ENCODE measurements at places on chromosomes 4 and X.
A peak's percentile ranks its signal among the peaks of the same experiment; 100 is the strongest.

GRCh38 chrX:112341598-112341997, 259.0 kb upstream of the TRPC5 start:
- no peak for DNase-seq

GRCh38 chrX:11968991-11969390, 169.3 kb upstream of the FRMPD4 start:
- no peak for DNase-seq

- DNase-seq = no peak
Observed at GRCh38 chr4:4541040-4541631, 712 bp downstream of the STX18 start.

DNA sequence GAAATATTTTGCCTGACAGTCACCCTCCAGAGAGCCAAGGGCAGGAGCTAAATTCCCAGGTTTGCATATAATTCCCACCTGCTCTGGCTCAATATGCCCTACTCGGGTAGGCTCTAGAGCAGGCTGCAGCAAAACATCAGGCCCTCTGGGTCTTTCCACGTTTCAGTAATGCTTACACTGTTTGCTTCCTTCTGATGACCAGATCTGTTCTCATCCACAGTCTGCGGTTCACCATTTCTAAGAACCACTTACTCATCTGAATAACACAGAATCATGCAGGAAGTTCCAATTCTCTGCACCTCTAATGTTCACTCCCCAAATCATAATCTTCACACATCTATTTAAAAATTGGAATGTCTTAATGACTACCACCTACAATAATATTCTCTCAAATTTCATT, 141.4 kb downstream of the PPP3CA start:
- DNase-seq = no peak

DNA sequence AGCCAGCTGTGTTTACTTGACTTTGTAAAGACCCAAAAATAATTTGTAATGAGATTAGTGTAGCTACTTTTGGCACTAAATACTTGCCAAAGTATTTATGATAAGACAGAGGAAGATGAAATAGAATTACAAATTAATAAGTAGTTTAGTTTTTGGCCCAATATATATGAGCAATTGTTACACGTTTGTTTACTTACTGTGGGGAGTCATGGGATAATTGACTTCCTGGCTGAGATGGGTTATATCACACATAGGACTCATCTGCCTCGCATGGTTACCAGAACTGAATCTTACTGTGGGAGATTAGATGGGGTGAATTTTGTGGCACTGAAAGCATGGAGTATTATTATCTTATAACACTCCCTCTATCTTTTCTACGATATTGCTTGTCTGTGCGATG, 66.6 kb downstream of the INTS12 start:
- DNase-seq = no peak

- DNase-seq = no peak
Observed at GRCh38 chr4:184255871-184256642, 38.4 kb upstream of the ENPP6 start.

- no peak for DNase-seq
Observed at GRCh38 chr4:89344571-89344970, 37.0 kb upstream of the GPRIN3 start.

GRCh38 chrX:68652326-68653170, 5.1 kb downstream of the STARD8 start:
- DNase-seq = no peak

DNA sequence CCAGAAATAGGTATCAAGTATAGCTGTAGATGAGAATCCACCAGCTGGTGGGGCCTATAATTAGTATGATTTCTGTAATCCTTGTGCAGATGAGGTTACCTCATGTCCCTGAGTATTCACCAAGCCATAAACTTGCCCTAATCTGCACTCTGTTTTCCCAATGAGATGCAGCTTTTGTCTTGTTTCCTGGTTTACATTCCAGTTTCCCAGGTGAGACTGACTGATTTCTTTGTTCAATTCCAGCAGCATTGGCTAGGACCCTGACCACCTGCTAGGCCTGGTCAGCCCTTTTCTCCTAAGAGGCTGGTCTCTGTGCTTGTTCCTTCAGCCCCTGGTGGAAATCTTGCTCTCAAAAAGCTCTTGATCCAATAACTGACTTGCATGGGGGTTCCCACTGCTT, 44.6 kb downstream of the GABRB1 start:
- DNase-seq = peak; percentile 22

DNA sequence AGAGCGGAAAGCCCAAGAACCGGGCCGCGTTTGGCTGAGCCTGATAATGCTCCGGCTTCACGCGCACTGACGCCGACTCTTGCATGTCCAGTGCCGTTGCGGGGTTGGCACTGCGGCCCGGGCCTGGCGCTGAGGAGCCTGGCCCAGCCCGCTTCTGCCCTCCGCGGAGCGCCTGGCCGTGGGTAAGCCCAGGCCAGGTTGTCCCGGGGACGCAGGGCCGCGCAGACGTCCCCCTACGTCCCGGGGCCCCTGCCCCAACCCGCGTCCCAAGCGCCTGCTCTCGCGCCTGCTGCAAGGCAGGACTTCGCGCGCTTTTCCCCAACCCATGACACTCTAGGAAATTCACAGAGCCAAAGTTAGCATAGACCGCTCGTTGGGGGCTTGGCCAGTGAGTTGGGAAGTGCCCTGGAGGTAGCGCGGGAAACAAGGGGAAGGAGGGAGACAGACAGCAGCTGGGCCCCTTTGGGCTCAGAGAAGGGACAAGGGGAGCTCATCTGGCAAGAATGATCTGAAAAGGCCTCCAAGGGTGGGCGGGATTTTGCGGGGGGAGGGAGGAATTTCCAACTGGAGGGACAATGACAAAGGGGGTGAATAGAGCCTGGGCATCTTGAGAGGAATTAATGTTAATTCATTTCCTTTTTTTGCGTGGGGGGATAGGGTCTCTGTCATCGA, 665 bp upstream of the LRPAP1 start:
- no peak for DNase-seq

GRCh38 chr4:111639876-111640275, 505.4 kb upstream of the FAM241A start:
- DNase-seq = no peak

DNA sequence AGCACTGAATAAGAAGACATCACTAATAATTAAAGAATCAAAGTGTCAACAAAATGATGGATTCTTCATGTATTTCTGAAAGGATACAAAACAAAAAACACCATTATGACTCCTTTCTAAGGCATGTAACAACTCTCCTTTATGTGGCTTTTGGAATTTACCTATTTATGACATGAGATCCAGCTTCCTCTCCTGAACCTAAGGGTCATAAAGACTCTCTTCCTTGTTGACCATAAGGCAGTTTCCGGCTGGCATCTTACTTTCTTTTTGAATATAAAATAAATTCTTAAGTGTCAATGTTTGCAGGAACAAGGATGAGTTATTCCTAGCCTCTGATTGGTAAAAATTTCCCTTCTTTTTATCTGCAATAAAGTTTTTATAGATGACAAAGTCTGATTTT, 111.1 kb upstream of the GRPR start:
- no peak for DNase-seq

GRCh38 chr4:61446941-61447340, 246.8 kb downstream of the ADGRL3 start:
- no peak for DNase-seq

DNA sequence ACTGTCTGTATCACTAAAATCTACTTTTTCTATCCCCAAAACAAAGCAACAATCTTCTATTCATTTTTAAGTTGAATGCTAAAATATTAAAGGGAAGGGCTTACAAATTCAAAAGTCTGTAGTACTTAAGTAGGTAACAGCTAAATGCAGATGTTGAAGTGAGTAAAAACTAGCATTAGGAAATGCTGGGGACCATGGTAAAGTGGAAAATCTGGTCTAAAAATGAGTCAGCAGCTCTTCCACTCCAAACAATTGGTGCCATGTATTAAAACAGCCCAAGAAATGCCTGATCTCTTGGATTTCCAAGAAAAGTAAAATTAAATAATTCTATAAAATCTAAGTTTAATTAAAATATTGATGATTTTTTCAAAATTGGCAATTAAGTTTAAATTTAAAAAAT, 73.3 kb upstream of the PPP3CA start:
- no peak for DNase-seq

DNA sequence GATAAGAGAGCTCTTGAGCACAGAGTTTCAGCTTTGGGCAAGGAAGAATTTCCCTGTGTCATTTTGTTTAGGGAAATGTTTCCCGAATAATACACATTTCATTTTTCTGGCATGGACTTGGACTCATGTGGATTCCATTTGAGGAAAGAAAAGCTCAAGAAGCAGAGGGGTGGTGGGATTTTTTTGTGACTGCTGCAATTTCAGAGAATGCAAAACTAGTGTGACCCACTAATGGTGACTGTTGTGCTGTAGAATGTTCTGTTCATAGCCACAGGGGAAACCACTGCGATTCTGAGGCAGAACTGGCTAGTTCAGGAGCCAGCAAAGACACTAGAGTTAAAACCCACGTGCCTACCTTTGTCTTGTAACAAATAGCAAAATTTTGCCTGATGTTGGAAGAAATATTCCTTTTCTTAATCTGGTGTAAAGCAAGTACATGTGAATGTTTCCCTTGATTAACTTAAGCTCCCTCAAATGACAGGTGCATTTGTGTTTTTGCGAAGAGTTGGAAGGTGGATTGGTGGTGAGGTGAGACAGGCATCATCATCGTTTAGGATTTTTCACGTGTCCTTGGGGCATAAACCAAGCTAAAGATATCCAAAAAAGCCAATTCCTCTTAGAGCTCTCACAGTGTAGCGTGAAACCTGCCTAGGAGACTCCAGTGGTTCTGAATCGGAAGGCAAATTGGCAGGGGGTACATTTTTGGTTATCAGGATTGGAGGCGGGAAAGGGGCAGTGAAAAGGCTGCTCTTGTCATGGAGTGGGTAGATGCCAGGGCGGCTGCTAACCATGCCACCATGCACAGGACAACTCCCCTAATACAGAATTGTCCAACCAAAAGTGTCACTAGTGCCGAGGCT, 38.0 kb upstream of the FAM9C start:
- DNase-seq = no peak

GRCh38 chr4:72701987-72702819, 133.2 kb upstream of the ADAMTS3 start:
- DNase-seq = peak; percentile 1

DNA sequence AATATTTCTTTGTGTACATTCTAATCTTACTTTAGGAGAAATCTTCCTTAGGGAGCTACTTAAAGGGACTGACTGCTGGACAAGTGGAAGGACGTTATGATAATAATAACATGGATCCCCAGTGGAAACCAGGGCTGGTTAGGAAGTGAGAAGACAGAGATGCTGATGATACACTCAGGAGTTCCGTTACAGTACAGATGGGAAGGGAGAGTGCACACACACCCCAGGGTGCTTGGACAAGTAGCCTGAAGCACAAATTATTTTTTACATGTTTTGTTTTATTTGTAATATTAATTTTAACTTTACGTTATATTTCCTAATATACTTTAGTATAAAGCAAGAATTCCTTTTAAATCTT, 84.1 kb downstream of the BMPR1B start:
- DNase-seq = no peak

DNA sequence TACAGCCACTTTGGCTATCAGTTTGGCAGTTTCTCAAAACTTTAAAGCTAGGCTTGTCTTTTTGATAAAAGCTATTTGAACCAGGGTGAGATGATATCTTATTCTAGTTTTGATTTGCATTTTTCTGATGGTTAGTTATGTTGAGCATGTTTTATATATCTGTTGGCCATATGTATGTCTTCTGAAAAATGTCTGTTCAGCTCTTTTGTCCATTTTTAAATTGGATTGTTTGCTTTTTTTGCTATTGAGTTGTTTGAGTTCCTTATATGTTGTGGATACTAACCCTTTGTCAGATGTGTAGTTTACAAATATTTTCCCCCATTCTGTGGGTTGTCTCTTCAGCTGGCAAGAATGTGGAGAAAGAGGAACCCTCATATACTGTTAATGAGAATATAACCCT, 11.6 kb upstream of the GIMD1 start:
- DNase-seq = no peak

GRCh38 chr4:177530561-177530960, 88.3 kb upstream of the AGA start:
- no peak for DNase-seq

DNA sequence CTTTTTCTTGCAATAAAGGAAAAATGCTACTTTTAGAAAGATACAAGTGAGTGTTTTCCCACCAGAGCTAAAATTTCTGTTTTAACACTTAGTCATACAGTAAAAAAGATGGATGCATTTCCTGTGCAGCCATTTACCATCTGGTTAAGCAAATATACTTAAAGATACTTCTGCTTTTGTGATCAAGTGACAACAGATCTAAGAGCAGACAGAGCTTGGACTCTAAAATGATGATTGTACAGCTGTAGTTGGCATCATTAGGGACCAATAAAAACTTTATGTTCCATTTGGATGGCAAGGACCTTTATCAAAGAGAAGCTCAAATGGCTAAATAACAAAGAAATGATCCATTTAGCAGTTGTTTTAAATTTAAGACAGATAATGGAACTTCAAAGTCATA, 270.8 kb downstream of the FSTL5 start:
- no peak for DNase-seq

DNA sequence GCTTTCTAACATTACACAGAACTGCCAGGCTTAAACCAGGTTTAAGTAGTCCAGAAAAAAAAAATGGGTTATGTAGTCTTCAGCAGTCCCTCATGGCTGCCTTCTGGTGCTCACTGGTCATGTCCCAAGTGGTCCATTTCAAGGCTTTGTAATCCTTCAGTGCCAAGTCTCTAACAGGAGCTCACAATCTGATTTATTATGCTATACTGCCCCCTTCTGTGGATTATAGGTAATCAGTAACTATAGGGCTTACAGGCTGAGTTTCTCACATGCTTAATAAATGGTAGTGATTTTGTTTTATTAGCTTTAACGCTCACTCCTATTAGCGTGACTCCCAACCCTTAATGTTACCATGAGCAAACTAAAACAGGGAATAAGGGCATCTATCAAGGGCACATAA, 92.5 kb upstream of the EDA2R start:
- peak; percentile 1 for DNase-seq

All from NCI-H1694 (cell line).